ENCODE measurements at places on chromosomes 6 and 20.

DNA sequence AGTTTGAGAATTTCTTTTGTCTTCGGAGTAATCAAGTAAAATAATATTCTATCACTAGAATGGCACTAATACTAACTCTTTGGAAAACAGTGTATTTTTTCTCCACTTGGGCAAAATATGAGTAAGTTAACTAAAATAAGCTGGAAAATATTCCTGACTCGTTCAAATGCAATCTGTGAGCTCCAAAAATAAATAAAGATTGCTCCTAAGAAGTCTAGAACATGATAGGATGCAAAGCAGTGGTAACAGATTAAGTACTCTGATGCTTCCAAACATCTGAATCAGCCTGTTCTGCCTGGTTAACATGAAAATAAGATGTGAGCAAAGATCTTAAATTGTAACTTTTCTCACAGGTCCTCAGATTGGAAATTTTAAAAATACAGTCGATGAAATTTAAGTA is 285.1 kb upstream of the ID4 start:
- no peak for DNase-seq

GRCh38 chr6:152845421-152845820 is 94.8 kb downstream of the VIP start:
- DNase-seq, result no peak

DNA sequence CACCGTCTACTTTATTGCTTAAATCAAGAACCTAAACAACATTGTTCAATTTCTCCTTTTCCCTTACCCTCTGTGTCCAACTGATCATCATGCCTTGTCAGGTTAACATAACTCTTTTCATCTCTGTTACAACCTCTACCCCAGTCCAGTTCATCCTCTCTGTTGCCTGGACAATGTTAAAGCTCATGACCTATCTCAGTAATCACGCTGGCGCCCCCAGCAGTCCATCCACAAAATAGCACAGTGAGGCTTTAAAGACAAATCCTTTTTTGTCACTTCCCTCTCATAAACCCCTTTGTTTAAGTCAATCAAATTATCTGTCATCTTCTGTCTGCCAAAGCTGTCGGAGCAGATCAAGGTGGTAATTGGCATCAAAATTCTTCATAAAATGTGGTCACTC is 140.1 kb downstream of the QKI start:
- DNase-seq, result peak; percentile 36

GRCh38 chr6:7100072-7100752 is 7.5 kb upstream of the RREB1 start:
- no peak for DNase-seq

DNA sequence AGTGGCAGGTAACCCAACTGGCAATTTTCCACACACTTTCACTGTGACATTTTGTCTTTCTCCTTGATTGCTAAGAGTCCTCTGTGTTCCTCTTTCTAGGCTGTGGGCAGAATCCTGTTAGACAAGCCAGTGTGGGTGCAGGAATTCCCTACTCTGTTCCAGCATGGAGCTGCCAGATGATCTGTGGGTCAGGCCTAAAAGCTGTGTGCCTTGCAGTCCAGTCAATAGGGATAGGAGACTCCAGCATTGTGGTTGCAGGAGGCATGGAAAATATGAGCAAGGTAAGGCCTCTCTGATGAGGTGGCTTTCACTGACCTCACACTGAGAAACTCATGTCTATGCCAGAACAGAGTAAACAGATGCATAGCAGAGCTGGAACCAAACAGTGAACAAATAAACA is 5.1 kb downstream of the ACAT2 start:
- DNase-seq, result no peak

DNA sequence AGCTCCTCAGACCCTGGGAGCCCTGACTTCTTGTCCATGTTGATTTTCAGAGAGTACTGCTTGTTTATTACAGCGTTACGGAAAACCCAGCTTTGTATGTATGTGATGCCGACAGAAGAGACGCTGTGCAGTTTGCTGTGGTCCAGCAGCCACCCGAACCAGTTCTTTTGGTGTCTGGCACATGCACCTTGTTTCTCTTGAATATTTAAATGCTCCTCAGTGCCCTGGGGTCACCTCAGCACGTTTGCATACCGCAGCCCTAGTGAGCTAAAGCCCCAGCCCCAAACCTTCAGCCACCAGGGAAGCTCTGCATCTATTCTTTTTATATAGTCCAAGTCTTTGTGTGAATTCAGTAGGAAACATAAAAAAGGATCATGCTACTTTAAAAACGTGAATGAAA is 39.9 kb downstream of the AFDN start:
- no peak for DNase-seq

DNA sequence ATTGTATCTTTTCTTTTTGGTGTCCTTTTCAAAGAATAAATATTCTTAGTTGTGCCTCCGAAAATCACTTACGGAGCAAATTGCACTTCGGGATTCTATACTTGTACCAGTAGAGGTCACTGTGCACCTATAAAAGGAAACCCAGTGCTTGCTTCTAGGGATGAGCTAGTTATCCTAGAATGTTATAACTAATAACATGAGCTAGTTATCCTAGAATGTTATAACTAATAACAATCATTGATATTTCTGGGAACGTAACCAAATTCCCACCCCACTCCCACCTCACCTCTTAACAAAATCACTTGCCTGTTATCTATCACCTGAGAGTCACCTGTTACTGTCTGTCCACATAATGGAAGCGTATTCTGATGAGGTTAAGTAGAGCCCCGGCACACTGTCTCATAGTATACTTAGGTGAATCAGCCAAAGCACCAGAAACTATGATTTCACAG is 126.9 kb upstream of the TIAM2 start:
- no peak for DNase-seq

- no peak for DNase-seq
Measured at GRCh38 chr6:136038531-136038930, 187.0 kb downstream of the PDE7B start.

DNA sequence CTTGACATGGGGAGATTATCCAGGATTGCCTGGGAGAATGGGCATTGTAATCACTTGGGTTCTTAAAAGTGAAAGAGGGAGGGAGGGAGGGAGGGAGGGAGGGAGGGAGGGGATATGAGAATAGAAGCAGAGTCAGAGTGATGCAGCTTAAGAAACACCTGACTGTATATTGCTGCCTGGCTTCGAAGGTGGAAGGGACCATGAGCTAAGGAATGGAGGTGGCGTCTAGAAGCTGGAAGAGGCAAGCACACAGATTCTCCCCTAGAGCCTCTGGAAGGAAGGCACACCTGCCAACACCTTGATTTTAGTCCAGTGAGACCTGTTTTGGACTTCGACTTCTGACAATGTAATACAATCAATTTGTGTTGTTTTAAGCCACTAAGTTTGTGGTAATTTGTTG is 78.4 kb downstream of the PRL start:
- DNase-seq, result no peak

GRCh38 chr6:80143419-80143937 is 37.0 kb downstream of the BCKDHB start:
- DNase-seq, result no peak

DNA sequence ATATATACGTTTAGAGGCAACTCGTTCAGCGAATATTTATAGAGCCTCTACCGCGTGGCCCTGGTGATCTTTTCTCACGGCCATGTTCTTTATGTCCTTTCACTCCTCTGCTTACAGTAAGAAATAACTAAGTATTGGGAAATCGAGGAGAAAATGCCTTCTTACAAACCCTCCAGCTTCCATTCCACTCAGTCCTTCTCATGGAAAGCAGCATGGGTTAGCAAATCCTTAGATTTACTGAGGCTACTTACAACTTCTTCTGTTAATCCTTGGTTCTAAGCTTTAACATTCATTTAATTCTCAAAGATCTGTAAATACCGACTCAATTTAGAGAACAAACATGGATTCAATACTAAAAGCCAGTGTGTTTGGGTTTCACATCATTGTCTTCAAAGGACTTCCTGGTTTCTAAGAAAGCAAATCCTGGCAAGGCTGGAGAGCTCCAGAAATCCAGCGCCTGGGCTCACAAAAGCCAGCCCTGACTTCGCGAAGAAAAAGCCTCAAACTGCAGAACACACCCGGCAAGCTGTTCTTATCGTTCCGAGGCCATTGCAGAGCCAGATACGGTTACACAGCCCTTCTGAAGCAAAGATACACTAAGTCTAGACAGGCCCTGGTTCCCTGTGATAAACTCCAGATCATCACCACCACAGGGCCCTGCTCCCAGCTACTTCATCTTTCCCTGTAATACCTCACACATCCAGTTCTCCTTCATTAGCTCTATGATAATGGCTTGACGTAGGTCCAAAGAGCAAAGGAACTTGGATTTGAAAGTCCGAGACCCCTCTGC is 19.2 kb downstream of the AGPAT4 start:
- no peak for DNase-seq

DNA sequence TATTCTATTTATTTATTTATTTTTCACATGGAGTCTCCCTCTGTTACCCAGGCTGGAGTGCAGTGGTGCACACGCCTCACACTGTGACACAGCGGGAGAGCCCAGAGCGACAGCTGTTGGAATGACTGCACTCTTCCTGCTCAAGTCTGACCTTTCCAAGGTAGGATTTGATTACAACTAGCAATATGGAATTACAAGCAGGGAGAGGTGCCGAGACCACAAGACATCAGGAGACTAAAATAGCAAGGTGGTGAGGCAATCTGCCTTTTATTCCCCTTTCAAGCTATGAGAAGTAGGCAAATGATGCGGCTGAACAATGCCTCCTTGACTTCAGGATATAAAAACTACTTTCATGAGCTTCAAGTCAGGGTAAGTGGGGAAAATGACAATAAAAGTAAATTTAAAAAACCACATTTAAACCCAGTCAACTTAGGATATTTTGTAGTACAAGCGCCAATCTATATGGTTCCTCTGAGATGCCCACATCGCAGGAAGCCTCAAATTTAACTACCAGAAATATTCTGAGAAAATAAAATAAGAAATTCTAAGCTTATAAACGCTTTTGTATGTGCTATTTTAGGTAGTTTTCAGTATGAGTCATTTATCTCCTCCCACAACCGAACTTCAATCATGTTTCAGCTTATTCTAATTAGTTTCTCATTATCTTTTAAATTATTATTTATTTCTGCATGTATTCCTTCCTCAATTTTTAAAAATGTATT is 146.9 kb upstream of the SGK1 start:
- no peak for DNase-seq

DNA sequence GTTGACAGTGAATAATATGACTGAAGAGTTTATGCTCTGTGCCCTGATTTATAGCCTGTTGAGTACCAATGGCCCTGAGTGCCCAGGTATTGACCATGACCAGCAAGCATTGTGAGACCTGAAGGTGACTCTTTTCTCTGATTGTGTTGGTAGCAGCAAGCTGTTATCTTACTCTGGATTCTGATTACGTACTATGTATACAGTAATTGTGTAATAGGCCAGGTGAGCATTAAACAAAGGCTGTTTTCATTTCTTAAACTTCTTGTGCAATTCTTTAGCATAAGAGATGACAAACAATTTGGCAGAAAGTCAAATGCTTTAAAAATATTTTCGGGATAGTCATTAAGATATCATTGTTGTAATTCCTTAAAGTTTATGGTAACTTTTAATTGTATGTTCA is 111.7 kb upstream of the PTPRK start:
- DNase-seq, result no peak

GRCh38 chr6:45075246-45075645 is 252.9 kb upstream of the RUNX2 start:
- no peak for DNase-seq

- DNase-seq, result no peak
Measured at GRCh38 chr20:46523696-46524328, 10.5 kb upstream of the ZNF334 start.

- DNase-seq, result no peak
Measured at GRCh38 chr6:15382712-15383111, 136.8 kb downstream of the JARID2 start.

DNA sequence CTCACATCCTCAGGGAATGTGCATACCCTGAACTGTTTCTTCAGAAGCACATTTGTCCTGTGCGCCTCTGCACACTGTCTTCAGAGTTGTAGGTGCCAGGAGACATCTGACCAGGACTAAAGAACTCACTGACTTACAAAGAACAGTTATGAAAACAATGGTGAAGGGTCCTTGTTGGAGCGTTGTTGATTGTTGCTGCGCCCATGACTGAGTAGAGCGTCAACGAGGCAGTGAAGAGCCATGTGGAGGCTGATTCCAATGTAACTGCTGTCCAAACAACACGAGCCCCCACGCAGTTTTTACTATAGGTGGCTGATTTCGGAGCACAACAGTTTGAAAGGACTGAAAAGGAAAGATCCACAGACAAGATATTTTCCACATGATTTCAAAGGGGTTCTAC is 380.3 kb downstream of the CDH26 start:
- no peak for DNase-seq

DNA sequence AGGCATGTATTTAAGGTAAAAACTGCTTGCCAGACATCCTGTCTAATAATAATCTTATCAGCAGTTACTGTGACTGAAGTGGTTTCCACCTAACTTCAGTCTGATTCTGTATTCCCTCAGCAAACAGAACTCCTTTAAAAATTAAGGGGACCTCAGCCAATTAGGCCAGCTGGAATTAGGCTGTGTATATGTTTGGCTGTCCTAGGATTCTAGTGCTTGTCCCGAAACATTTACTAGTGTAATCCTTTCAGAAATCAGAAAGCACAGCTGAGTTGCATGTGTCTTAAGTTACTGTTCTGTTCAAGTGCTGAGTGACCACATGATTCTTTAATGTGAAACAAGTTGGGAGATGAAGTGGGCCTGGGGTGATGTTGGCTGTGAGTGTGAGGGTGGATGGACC is 120.9 kb upstream of the SUPT3H start:
- DNase-seq, result no peak
